Stimulated activated CD8-positive, alpha-beta memory T cell treated with anti-CD3 and anti-CD28 coated beads, Interleukin-15, amount 100 ng/mL, for 24 hours (primary cell): ENCODE measurements at places on chromosomes 6 and 20.

DNA sequence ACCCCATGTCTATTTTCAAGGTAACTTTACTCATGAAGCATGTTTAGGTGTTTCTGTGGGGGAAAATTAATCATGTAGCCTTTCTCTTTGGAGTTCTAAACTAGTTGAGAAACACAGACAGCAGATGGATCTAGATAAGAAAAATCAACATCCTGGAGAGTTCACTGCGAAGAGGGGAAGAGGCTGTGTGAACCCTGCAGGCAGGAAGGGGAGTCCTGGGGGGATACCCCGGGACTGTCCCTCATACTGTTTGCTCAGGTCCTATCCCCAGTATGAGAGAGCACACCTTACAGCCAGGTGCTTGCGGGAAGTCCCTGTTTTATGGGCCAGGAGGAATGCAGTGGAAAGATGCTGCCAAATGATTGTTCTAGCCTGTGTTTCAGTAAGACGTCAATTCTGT, 32.7 kb downstream of the CHMP4B start:
- DNase-seq, result no peak

- DNase-seq, result no peak
Observed at GRCh38 chr6:160461641-160462040, 113.5 kb downstream of the SLC22A3 start.

DNA sequence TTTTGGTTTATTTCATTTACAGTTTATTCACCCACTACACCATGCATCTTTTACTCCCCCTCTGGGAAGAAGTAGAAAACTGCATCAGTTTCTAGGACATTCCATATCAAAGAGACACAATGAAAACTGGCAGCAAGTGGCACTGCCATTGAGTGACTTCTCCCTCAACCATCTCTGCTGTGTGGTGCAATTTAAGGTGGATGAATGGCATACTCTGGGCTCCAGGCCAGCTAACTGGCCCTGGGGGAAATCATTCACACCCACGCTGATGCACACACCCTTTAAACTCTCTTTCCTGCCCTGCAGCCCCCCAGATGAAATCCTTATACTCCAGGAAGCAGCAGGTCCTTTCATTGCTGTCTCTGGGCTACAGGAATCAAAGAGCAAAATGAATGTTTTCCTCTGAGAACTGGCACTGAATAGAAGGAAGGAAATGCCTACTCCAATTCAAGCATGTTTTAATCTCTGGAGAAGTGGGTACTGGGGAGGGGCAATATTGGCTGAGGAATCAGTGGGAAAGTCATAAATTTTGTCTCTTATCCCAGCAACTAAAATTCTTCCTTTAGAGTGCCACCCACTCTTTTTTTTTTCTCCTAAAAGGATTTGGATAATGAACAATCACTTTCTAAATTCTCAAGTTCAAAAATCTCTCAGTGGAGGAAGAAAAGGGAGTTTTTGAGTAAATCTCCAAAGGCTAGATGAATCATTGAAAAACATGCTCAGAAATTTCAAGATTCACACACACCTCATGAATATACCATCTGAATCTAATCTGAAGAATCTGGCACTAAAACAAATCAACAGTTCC, 16.9 kb upstream of the RFPL4B start:
- no peak for DNase-seq

GRCh38 chr6:166293731-166294584, 14.2 kb downstream of the PRR18 start:
- DNase-seq, result no peak

- no peak for DNase-seq
Observed at GRCh38 chr6:36269834-36270705, at the start of gene PNPLA1. TSS of gene PNPLA1 (plus strand) at chr6:36270060. CDS start at chr6:36270460, 400 bp downstream.

DNA sequence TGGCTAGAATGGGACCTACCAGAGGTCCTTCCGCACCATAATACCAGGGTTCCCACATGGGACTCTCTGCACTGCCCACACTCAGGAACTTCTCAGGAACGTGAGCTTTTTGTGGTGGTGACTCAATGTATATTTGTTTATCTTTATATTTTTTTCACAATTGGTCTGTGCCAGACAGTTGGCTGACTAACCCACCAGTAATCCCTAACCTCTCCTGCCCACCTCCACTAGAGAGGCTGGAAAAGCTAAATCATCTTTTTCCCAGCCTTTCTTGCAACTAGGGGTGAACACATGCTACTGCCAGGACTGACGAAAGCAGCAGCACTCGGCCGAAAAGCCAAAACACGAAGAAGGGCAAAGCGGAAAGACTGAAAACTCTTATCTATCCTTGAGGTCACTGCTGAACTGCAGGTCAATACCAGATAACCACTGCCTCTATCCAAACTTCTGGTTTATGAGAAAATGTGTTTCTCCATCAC, 112.9 kb downstream of the TRERF1 start:
- DNase-seq, result no peak

DNA sequence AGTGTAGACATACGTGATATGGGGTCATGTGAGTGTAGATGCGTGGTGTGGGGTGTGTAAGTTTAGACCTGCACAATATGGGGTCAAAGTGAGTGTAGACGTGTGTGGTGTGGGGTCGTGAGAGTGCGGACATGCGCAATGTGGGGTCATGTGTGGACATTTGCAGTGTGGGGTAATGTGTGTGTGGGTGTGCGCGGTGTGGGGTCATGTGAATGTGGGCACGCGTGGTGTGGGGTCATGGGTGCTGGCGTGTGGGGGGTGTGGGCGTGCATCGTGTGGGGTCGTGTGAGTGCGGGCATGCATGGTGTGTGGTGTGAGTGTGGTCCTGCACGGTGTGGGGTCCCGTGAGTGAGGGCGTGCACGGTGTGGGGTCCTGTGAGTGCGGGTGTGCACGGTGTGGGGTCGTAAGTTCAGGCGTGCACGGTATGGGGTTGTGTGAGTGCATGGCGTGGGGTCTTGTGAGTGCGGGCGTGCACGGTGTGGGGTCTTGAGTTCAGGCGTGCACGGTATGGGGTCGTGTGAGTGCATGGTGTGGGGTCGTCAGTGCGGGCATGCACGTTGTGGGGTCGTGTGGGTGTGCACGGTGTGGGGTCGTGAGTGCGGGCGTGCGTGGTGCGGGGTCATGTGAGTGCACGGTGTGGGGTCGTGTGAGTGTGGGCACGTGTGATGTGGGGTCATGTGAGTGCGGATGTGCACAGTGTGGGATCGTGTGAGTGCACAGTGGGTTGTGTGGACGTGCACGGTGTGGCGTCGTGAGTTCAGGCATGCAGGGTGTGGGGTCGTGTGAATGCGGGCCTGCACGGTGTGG, 14.3 kb downstream of the PCMTD2 start:
- DNase-seq, result no peak

DNA sequence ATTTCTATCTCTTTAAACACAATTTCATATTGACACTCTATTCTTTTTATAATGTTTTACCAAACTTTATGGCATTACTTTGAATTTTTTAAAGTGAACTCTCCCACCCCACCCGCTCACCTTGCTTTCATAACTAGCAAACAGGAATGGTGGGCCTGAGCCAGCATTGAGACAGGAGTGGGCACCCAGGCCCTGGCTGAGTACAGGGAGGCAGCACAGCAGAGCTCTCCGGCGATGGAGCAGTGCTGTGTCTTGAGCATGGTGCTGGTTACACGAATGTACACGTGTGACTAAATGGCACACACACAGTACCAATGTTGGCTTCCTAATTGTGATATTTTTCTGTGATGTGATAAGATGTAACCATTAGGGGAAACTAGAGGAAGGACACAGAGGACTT, 4.5 kb downstream of the CST11 start:
- DNase-seq, result no peak

- DNase-seq, result no peak
Observed at GRCh38 chr6:133136177-133136880, 104.8 kb upstream of the EYA4 start.

- no peak for DNase-seq
Observed at GRCh38 chr20:1652104-1652503, 5.5 kb downstream of the SIRPG start.

DNA sequence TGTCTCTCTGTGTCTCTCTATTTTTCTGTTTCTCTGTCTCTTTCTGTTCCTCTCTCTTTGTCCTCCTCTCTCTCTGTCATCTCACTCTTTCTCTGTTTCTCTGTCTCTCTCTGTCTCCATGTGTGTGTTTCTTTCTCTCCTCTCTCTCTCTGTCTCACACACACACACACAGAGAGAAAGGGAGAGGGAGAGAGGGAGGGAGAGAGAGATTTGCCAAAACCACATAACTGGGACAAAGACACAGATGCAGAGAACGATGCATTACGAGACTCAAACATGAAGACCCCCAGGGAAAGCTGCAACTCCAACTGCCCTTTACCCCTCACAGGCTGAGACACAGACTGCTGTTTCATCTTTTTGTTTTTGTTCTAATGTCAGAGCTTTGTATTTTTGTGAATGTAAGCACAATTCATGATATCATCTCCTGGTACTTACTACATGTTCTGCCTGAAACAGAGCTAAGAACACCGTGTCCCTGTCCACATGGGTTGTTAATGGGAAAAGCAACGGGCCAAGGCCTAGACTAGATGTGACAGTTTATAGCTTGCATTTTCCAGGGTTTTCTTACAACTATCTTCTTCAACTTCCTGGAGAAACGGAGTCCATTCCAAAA, 177.1 kb upstream of the ARID1B start:
- no peak for DNase-seq

GRCh38 chr20:53960579-53961272, 109.7 kb downstream of the BCAS1 start:
- no peak for DNase-seq

GRCh38 chr6:157255079-157255478, 68.2 kb downstream of the TMEM242 start:
- DNase-seq, result no peak

DNA sequence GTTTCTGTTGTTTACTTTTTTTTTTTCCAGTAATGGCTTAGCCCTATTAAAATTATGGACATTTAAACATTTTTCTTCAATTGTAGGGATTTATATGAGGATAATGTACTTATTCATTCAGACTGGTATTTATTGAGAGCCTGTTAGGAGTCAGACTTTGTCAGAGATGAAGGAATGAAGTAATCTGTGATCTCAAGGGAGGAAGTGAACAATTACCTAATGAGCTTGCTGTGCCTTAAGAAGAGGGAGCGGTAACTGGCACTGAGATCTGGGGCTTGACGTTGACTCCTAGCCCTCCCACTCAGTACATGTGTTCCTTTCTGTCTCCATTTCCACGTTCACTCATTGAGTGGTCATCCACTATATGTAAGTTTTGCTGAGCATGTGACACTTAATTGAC, 12.6 kb downstream of the AFDN start:
- no peak for DNase-seq

DNA sequence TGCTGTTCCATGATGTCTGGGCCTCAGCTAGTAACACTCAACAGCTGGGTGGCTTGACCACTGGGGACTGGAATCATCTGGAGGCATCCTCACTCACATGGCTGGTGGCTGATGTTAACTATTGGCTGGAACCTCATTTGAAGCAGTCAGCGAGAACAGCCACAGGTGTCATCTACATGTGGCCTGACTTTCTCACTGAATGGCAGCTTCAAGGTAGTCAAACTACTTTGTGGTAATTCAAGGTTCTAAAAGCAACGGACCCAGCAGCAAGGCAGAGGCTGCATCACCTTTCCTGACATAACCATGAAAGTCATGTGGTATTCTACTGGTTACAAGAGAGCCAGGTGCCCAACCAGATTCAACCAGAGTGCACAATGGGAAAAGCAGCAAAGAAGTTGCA, 115.9 kb upstream of the DST start:
- DNase-seq, result no peak

DNA sequence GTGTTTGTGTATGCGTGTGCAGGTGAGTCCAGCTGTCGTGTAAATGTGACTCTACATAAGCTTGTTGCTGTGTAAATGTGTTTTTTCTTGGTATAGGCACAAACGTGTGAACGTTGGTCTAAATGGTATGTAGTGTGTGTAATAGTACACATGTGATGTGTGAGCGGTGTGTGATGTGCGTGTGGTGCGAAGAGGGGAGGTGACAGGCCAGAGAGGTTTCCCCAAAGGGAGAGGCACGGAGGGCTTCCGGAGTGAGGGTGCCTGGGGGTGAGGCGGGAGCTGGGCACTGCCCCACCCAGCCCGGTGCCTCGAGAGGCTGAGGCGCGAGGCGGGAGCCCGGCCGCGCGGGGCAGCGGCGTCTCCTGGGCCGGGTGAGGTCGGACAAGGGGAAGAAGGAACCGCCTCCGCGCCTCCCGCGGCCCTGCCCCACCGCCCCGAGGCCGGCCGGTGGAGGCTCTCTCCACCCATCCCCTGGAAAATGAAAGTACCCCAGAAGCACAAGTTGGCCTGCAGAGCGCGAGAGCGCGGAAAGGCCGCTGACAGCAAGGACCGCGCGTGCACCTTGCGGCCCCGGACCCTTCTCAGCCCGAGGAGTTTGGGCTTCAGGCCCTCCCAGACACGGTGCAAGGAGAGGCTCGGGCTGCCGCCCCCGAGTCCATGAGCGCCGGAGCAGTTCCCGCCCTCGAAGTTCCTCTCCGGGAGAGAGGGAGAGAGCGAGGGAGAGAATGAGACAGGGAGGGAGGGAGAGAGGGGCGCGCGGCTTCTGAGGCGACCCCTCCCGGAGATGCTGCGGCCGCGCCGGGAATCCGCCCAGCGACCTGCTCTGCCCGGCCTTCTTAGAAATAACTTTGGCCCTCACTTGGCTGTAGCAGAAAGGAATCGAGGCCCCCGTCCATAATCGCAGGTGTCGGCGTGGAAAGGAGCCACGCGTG, 43.2 kb upstream of the OSTM1 start:
- no peak for DNase-seq

DNA sequence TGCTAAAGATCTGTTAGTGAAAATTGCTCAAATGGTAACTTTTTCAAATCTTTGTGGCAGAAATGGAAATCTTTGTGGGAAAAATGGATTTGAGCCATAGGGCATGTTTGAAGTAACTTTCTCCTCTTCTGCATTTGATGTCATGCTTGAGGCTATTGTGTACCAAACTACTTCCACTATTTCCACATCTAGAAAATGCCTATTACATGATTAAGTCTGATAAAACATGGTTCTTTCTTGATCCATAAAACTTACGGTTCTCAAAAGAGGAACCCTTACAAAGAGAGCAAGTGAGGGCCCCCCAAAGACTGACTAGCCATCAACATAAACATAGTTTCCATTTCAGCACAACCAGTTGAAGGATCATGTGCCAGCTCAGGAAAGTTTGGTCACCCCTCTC, 150.6 kb downstream of the NFATC2 start:
- no peak for DNase-seq
